Posterior cingulate gyrus (tissue), 11 donors: ENCODE measurements at places on chromosomes 5 and 9.

- no peak for DNase-seq
Observed at GRCh38 chr5:56508249-56508648, 275.1 kb upstream of the ANKRD55 start.

- no peak for DNase-seq
Observed at GRCh38 chr5:121366515-121366914, 485.2 kb upstream of the FTMT start.

GRCh38 chr5:157463621-157464518, 3.9 kb downstream of the NIPAL4 start:
- no peak for DNase-seq

DNA sequence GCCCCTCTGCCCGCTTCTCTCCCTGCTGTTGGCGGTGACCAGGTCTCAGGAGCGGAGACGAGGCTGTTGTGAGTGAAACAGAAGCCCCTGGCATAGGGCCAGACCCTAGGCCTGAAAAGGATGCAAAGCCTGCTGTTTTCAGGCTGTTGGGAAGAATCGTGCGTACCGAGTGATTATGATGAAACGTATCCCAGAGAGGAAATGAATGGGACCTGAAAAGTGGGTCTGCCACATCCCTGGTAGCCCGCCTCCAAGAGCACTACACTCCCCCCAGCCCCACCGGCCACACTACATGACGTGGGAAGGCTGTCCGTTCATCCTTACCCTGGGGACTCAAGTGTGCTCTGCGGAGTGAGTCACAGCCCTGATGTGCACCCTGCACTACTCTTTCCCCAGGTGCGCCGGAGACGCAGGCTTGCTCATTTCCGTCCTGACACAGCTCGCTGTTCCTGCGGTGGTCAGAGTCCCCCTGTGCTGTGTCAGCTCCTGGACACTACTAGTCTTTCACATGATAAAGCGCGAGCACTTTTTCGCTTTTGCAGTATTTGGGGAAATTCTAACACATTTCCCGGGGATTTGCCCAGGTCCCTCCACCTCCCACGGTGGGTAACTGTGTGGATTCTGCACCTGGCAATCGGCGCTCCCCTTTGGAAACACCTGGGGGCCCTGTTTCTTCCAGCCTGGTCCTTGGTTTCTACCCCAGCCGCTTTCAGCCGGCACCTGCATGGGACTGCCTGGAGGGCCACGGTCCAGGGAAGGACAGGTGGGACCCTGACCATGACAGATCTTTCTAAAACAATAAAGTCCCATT, 91.5 kb downstream of the ANKRD33B start:
- DNase-seq, result no peak

DNA sequence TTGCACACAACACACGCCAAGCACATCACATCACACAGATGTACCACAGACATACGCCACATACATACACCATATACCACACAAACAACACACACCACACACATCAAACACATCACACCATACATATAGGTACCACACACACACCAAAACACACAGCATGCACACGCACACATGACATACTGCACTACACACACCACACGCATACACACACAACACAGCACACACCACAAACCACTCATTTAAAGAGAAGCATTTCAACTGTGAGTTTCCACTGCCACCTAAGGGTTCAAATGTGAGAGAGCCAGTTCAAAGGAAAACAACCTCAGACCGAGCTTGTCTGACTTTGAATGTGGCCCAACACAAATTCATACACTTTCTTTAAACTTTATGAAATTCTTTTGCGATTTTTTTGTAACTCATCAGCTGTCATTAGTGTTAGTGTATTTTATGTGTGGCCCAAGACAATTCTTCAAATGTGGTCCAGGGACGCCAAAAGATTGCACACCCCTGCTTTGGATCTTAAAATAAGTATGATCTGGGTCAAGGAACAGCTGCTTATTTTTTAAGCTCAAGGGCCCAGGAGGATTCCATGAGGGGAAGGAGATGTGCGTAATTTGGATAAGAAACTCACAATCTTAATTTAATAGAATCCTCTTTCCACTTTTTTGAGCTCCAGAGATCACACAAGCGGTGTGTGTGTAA, 494.6 kb downstream of the GADD45G start:
- no peak for DNase-seq

- DNase-seq, result no peak
Observed at GRCh38 chr9:69089491-69089890, 53.9 kb downstream of the FXN start.

GRCh38 chr9:27282269-27282668, 14.7 kb downstream of the EQTN start:
- DNase-seq, result no peak

- no peak for DNase-seq
Observed at GRCh38 chr5:44312374-44312773, 76.8 kb downstream of the FGF10 start.

GRCh38 chr5:535846-536698, 11.8 kb upstream of the SLC9A3 start:
- no peak for DNase-seq

- DNase-seq, result no peak
Observed at GRCh38 chr5:14849516-14850294, 21.9 kb downstream of the ANKH start.

DNA sequence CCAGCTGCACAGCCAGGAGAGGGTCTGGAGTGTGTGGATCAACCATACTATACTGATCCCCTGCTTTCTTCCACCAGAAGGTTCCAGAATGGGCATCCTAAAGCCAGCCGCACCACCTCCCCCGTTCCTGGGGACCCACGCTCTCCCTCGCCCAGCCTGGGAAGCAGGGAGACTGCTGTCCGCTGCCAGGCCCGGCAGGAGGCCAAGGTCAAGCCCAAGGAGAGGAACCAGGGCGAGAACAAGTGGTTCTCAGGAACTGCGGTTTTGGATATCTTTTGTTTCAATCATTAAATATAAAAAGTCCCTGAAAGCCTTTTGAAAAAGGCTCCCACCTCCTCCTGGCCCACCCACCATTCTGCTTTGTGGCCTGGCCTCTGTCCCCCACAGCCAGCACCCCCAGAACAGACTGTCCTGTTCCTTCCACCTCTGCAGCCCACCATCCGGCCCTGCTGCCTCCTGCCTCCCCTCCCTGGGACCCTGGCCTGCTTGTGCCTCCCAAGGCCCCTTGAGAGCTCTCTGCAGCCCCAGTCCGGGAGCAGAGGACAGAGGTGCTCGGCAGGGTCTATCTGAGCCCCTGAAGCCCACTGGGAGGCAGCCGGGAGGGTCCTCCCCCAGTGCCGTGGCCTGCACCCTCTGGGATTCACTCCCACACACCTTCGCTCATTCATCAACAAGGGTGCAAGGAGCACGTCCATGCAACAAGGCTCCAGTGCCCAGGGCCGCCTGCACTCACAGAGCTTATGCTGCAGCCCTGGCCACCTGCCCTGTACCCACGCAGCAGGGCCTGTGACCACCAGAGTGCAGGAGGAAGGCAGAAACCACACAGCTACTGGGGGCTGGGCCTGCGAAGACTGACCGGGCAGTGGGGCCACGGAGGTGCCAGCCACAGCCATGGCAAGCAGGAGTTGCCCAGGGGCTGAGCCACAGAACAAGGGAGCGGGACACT, 614 bp upstream of the LCN6 start:
- DNase-seq, result no peak

DNA sequence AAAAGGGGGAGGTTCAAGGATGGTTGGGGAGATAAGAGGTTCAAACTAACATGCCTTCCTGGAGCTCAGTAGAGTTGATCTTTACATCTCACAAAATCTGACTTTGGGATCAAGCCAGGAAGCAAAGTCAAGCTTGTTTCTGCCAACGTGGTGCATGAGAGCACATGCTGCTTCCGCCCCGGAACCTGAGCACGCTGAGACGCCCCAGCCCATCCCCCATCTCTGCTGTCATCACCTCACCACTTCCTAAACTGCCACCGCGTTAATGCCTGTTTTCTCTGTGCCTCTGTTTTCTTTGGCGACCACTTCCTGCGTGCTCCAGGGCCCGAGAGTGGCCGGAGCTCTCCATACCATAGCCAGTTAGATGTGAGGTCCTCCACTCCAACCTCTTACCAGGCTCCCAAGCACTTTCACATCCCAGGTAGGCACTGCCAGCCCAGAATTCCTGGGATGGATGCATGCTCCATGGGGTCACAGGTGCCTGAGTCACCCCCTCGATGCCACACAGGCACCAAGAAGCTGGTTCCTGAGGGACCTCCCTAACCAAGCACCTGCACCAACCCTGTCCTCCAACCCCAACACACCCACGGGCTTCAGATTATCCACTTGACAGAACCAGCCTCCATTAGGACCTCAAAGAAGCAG, 31.2 kb upstream of the AFAP1L1 start:
- DNase-seq, result no peak

DNA sequence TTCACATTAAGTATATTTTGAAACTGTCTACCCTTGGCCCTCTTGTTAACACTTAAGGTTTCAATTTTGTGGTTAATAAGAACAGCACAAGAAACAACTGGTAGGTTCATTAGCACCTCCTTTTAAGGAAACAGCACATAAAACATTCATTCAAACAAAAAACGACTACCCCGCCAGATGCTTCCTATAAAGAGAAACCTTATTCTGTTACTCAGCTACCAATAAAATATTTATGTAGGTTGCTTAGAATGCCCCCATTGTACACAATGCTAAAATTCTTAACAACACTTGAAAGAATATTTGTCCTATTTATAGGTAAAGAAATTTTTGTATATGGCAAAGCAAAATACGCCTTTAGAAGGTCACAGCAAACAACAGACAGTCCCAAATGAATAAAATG, 23.2 kb downstream of the CDK5RAP2 start:
- DNase-seq, result no peak

DNA sequence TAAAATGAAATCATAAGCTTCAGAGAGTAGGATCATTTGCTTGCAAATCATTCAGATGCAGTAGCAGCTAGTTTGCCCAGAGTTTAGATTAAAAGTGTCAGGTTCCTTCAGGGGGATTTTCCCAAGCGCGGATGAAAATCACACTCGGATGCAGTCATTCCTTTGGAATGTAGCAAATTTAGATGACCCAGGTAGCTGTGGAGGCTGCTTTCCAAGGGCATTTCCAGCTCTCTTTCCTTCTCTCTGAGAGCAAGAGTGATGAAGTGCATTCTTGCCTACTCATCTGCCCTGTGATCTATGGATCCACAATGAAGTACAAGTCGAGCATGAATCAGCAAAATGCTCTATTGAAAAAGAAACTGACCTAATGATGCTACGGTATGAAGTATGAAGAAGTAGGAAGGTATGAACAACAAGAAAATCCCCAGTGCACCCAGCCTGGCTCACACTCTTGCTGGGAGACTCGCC, 200.2 kb downstream of the PLK2 start:
- no peak for DNase-seq

DNA sequence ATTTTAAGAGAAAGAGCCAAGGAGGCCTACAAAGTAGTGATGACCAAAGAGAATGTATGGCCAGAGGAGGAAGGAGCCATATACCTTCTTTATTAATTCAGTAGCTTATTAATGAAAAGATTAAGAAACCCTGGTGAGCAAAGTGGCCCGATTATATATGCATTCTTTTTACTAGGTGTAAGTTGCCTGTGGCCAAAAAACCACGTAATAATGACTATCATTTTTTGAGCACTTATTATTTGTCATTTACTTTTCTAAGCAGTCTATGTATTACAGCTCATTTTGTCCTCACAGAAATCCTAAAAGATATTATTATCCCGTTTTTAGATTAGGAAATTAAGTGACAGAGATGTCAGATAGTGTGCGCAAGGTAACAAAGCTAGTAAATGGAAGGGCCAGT, 3.0 kb downstream of the CWC27 start:
- DNase-seq, result no peak

DNA sequence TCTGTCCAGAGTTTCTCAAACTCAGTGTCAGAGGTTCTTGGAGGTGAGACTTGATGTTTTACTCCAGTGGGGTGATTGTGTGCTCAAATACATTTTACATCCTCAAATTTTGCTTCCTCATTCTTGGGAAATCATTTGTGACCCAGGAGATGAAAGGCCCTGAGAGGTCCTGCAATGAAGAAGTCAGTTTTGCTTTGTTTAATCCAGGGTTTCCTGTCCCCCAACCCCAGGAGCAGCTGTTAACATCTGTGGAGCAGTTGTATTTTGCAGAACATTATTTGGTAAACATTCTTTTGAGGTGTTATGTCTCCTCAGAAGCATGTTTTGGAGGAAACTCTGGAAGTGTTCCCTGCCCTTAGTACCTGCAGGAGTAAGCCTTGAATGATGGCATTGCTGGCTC, 59.8 kb downstream of the DAB2IP start:
- no peak for DNase-seq

DNA sequence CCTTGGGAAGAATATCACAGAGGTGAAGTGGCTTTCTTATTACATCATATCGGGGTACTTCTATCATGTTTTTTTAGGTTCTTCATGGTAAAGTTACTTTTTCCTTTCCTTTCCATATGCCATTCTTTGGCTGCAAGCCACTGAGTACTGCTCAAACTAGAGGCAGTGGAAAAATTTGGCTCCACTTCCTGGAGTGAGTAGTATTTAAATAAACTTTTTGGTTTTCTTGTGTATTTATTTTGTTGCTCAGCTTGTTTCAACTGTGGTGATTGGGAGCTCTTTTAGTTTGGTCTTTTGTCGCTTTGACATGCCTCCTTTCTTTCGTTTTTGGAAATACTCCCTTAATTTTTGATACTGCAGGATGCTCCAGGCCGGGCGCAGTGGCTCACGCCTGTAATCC, 69.8 kb downstream of the WDR70 start:
- DNase-seq, result no peak

DNA sequence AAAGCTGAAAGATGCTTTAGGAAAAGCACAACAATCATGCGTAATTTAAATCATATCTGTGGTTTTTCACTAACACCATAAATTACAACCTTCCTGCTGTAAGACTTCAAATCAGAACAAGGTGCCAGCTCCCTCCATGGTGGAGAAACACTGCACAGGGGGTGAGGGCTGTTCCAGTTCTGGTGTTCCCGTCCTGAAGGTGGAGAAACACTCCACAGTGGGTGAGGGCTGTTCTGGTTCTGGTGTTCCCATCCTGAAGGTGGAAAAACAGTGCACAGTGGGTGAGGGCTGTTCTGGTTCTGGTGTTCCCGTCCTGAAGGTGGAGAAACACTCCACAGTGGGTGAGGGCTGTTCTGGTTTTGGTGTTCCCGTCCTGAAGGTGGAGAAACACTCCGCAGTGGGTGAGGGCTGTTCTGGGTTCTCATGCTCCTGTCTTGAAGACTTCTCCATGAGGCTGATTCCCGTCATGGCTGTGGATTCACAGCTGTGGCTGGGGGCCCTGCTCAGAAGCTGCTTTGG, 12.9 kb downstream of the PLEKHG4B start:
- DNase-seq, result no peak

- peak; percentile 11 for DNase-seq
Observed at GRCh38 chr9:95574176-95574575, 57.4 kb upstream of the PTCH1 start.

GRCh38 chr5:158590746-158591300, 508.9 kb downstream of the EBF1 start:
- DNase-seq, result no peak

DNA sequence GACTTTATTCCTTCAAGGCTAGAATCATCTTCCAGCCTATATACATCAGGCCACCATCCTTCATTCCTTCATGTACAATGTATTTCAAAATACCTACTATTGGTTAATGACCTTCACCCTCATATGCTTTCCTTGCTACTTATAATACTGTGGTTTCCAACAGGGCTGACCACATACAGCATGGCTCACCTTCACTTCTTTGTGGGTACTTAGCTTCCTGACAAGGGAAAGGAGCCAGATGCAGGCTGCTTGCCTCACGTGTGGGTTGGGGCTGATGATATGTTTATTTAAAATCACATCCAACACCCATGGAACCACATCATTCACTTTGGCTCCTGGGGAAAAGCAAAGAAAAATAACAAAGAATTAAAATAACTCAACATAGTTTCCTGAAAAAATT, 63.9 kb upstream of the OR2K2 start:
- no peak for DNase-seq
